ENCODE measurements at places on chromosomes 5 and 9. TPM values are rescaled to one million over a fixed set of nuclear protein-coding genes. Genes with fewer than 3 reads are reported as not detected.

DNA sequence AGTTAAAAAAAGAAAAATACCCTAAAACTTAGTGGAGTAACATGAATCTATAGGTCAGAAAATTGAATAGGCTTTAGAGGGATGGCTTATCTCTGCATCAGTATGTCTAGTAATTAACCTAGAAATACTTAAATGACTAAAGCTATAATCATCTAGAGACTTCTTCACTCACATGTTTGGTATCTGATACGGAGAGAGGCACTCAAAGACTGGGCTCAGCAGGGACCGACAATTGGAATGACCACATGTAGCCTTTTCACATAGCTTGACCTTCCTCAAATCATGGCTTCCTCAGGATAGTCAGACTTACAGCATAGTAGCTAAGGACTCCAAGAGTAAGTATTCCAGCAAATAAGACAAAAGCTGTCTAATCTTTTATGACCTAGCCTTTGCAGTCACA is 105.3 kb upstream of the RORB start:
- no peak for DNase-seq

DNA sequence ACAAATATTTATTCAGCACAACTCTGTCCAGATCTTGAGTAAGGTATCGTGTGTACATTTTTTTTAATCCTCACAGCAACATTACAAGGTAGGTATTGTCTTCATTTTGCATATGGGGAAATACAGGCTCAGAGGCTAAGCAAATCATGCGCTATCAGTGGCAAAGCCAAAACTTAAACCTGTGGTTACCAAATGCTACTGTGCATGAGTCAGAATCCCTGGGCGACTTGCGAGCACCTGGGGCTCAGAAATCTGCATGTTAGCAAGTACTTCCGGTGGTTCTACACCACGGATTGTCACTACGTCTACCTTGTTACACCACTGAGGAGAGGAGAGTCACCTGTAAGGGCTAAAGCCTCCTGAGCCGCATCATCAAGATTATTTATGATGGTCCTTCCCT is 21.3 kb downstream of the C5orf58 start:
- no peak for DNase-seq

GRCh38 chr5:113491022-113491421 is 2.8 kb upstream of the MCC start:
- no peak for DNase-seq

GRCh38 chr5:173864126-173865050 is 23.8 kb upstream of the CPEB4 start:
- DNase-seq, result no peak

DNA sequence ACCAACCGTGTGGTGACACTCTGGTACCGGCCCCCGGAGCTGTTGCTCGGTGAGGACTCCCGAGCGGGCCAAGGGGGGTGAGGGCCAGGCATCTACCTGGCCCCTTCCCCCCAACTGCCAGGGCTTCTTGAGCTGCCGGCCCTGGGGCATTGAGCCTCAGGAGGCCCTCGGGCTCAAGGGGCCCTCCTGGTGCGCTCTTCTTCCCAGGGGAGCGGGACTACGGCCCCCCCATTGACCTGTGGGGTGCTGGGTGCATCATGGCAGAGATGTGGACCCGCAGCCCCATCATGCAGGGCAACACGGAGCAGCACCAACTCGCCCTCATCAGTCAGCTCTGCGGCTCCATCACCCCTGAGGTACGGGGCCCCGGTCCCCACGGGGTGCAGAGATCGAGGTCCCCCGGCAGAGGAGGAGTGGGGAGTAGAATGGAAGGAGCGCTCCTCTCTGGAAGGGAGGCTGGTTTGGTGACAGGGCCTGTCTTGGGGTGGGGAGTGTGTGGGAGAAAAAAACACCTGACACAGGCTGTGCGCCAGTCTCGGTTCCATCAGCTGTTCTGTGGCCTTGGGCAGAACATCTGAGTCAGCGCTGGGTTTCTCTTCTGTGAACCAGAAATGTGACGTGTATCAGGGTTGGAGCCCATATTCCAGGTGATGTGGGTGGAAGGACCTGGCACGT is 2.6 kb downstream of the CDK9 start:
- no peak for DNase-seq

DNA sequence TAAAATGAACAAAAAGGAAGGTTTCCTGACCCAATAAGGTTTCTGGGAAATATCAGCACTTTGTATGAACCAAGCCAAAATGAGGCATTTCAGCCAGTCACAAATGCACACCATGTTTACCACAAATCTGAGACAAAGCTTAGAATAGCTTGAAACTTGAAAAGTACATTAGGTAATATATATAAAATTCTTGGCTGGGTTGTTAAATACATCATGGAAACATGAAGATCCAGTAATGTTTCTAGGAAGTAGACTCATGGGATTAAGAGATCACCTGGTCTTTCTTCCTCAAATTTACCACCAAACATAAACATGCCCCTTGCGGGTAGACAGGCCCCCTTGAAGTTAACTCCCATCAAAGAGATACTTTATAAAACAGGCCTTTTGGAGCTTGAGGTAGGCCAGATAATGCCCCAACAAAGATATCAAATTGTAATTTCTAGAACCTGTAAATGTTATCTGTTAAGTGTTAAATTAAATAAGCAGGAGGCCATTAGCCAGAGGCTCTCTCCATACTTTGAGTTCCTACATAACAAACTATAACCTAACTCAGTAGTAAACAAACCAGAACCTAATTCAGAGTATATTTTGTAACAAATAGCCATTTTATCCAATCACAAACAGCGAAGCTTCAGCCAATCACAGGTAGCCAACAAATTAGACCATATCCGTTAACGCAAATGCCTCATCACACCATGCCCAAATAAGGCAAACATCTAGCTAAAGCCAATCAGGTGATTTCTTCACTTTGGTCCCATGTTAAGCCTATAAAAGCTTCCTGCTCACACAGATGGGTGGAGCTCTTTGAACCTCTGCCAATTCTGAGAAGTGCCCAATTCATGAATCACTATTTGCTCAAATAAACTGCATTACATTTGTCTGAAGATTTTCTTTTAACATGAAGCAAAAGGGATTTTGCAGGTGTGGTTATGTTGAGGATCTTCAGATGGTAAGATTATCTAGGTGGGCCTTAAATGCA is 127.9 kb upstream of the TARS1 start:
- DNase-seq, result peak; percentile 10

- DNase-seq, result no peak
Observed at GRCh38 chr5:53194086-53194485, 84.5 kb upstream of the MOCS2 start.

DNA sequence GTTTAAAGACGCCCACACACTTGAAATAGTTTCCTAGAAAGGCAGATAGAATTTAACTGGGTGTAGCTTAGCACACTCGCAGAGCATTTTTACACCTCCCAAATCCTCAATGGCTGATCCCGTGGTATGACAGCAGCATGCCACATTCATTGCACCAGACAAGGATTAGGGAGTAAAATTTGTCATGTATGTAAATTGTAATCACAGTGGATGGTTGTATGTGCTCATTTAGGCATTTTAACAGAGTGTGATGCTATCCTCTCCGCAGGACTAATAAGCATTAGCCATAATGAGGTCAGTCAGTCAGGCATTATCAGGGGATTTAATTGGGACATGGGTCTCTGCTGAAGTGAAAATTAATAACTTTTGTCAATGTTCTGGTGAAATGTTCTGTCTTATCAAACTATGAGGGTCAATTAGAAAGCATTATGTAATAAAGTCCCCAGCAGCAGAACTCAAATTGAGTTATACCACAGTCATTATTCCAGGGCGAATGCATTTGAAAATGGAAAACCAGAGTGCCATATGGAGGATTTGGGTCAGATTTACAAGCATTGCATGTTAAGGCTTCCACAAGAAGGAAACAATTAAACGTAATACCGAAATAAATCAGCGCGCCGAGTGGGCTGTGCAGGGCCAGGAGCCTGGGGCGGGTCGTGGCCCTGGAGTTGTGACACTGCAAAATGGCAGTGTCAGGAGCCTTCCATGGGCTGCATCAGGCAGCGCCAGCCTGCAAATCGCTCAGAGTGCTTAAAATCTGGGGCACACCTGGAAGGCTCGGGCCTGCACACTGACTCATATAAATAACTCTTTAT is 602.2 kb downstream of the BNC2 start:
- peak; percentile 67 for DNase-seq

DNA sequence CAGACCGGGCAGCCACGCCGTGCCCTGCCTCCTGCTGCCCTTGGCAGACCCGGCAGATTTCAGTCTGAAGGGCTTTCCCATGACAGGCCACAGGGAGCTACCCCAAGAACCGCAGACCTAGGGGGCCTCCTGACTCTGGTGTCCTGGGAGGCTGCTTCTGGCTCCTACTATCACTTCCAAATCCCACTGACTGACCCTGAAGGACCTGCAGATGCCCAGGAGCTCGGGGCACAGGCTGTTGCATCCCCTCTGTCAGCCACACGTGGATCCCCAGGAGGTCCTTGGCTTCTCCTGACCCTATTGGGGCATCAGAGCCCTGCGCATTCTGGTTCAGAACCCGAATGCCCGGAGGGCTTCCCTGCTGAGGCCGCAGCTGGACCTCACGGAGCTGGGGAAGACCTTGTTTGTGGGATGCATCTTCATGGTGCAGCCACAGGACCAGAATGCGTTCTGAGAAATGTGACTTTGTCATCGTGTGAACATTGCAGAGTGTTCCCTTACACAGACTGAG is 81.3 kb upstream of the IRX4 start:
- no peak for DNase-seq

GRCh38 chr5:10543585-10544040 is 20.3 kb upstream of the ANKRD33B start:
- no peak for DNase-seq

GRCh38 chr9:34310215-34310614 is 18.9 kb downstream of the KIF24 start:
- DNase-seq, result no peak

DNA sequence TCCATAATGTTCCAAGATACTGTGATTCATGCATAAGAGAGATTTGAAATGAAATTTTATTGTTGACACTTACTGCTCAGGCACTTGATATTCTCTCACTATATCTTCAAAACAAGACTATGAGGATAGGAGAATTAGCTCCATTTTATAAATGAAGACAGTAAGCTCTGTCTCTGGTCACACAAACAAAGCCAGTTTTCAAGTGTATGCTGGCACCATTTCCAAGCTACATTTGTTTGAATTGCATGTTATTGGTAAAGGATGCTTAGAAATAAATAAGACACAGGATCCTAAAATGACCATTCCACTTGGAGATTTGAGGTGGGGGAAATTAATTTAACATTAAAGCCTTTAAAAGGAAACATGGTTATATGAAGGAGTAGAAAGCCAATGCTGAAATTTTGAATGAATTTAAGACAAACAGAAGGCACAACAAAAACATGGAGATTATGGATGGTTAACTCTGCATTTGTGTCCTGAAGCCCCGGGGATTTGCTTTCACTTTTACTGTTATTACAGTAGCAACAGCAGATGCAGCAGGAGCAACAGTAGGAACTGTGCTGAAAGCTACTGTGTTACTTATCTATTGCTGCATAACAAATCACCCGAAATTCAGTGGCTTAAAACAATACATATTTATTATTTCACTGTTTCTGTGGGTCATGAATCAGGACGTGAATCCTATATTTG is 79.7 kb upstream of the ASTN2 start:
- DNase-seq, result no peak

GRCh38 chr9:116145036-116145435 is 8.6 kb upstream of the PAPPA start:
- DNase-seq, result no peak

DNA sequence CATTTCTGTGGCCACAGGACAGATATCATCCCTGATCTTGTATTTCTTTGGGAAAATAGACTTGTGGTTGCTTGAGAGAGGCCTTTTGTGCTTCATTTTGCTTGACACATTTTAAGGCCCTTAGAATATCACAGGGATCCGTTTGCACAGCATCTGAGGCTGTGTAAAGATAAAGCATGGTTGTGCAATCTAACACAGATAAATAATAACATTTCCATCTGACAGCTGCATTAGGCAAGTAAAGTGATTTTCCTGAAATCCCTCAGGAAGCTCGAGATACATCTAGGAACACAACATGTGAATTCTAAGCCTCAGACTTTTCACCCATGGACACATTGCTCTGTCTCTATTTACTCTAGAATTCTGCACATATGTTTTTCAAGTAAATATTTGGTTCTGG is 212.8 kb upstream of the ADAMTSL1 start:
- DNase-seq, result peak; percentile 19

DNA sequence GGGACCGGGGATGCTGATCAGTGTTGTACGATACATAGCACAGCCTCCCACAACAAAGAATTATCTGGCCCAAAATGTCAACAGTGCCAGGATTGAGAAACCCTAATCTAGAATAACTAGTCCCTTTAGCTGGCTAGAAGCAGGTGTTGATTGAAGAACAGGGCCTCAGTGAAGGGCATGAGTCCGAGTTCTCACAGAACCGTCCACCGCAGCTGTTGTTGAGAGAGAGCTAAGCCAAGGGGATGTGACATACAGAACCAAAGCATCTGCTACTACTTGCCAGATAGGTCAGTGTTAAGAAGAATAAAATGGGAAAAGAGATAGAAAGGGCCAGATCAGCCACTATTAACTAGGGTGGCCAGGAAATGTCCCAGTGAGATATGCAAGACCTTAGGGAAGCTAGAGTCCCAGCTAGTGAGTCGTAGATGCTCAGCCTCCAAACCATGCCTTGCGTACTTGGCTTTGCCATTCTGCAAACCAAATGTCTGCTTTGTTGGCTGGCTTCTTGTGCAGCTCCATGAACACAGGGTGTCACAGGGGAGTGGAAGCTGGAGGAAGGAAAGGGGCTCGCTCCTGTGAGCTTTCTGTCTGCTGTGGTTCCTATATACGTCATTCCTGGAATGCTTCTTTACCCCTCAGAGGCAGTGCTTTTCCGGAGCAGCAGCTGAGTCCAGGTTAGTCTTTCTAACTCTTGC is 68.9 kb downstream of the FBXO38 start:
- DNase-seq, result no peak

Gene DRD1
- total RNA-seq, result 0.10 TPM

Gene NR4A3
- total RNA-seq, result 5.4 TPM

Gene SLC25A2
- total RNA-seq, result 1.4 TPM

Gene WNT8A
- total RNA-seq, result not detected

Gene IRGM
- 0.39 TPM for total RNA-seq

Gene CDC20B
- total RNA-seq, result not detected

Gene RNF130
- 32.4 TPM for total RNA-seq

Gene ADAMTS2
- total RNA-seq, result 49.3 TPM
